ENCODE measurements at places on chromosomes 16 and 17. TPM values are rescaled to one million over a fixed set of nuclear protein-coding genes. Genes with fewer than 3 reads are reported as not detected.
A peak's percentile ranks its signal among the peaks of the same experiment; 100 is the strongest.

EEF2K gene
- 21.2 TPM for total RNA-seq

GRCh38 chr17:2563543-2563942 is 29.9 kb upstream of the PAFAH1B1 start:
- peaks cover 3% of the 10 kb centered on the region for H3K36me3 ChIP-seq
- no peaks in the 10 kb centered on the region for H3K27me3 ChIP-seq
- no peak overlapping the region for H3K4me3 ChIP-seq
- no peak for DNase-seq
- peaks cover 7% of the 10 kb centered on the region for H3K4me1 ChIP-seq
- H3K27ac ChIP-seq, result no peak overlapping the region

DNA sequence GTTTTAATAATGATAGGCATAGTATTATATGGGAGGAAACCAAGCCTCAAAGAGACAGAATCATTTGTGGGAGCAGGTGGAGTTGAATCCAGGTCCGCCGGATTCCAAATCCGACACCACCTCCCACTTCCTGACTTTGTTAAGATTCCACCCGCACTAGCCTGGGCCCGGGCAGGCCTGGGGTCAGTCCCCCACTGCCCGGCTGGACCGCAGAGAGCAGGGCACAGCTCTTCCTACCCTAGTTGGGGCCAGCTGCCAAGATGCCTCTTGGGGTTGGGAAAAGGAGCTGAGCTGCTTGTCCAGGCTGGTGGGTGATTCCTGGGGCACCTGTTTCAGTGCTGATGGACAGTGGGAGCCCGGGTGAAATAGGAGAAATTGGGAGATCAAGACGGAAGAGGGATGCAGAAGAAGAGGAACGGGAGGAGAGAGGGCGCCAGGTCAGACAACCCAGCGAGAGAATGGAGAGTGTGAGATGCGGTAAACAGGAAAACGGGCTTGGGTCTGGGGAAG is 53.9 kb downstream of the OR1D5 start:
- DNase-seq, result no peak
- no peaks in the 10 kb centered on the region for H3K4me1 ChIP-seq
- no peak overlapping the region for H3K4me3 ChIP-seq
- no peaks in the 10 kb centered on the region for H3K36me3 ChIP-seq
- H3K27me3 ChIP-seq, result peaks cover 2% of the 10 kb centered on the region

KRT16 gene
- not detected for total RNA-seq

GRCh38 chr17:10091046-10091445 is 107.4 kb downstream of the GAS7 start:
- H3K4me1 ChIP-seq, result peaks cover 16% of the 10 kb centered on the region
- H3K27ac ChIP-seq, result no peak overlapping the region
- H3K36me3 ChIP-seq, result peaks cover 5% of the 10 kb centered on the region
- H3K4me3 ChIP-seq, result no peak overlapping the region
- no peaks in the 10 kb centered on the region for H3K27me3 ChIP-seq

DNA sequence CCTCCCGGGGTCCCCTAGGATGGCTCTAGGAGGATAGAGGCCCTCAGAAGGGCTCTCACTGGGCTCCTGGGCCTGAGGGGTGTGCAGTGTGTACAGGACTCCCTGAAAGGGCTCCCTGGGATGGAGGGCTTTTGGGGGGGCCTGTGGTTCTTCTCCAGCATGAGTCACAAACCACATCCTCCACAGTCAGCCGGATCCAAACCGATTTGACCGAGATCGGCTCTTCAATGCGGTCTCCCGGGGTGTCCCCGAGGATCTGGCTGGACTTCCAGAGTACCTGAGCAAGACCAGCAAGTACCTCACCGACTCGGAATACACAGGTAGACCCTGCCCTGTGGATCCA is 4.5 kb downstream of the TRPV2 start:
- H3K4me1 ChIP-seq, result peaks cover 24% of the 10 kb centered on the region
- no peak for DNase-seq
- H3K36me3 ChIP-seq, result no peaks in the 10 kb centered on the region
- H3K27me3 ChIP-seq, result no peaks in the 10 kb centered on the region

- no peak overlapping the region for H3K27ac ChIP-seq
- peaks cover 7% of the 10 kb centered on the region for H3K4me1 ChIP-seq
- peak overlapping the region; percentile 34 for H3K4me3 ChIP-seq
- H3K27me3 ChIP-seq, result peaks cover 59% of the 10 kb centered on the region
These were observed 146.2 kb downstream of the ENGASE start for GRCh38 chr17:79220713-79221291.

GRCh38 chr16:22098405-22099255 is 6.3 kb downstream of the VWA3A start:
- H3K27ac ChIP-seq, result no peak overlapping the region
- no peak overlapping the region for H3K4me3 ChIP-seq
- DNase-seq, result no peak
- no peaks in the 10 kb centered on the region for H3K4me1 ChIP-seq
- peaks cover 16% of the 10 kb centered on the region for H3K27me3 ChIP-seq

DNA sequence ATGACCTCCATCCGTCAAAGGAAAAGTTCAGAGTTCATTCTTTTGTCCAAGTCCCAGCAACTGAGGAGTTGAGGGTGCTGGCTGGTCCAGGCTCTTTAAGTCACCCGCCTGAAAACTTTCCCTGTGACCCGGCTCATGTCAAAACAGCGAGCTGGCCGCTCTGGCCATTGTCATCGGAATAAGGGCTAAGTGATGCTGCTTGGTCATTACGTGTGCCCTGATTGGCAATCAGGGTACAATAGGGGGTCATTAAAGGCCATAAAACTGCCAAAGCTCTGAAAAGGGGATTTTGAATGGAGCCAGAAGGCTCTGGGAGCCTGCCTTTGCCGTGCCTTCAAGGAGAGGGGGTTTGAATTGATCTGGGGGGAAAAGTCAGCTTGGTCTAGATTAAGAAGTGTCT is 88.5 kb upstream of the IRX3 start:
- peaks cover 8% of the 10 kb centered on the region for H3K36me3 ChIP-seq
- peak overlapping the region; percentile 56 for H3K4me3 ChIP-seq
- H3K27ac ChIP-seq, result no peak overlapping the region

DNA sequence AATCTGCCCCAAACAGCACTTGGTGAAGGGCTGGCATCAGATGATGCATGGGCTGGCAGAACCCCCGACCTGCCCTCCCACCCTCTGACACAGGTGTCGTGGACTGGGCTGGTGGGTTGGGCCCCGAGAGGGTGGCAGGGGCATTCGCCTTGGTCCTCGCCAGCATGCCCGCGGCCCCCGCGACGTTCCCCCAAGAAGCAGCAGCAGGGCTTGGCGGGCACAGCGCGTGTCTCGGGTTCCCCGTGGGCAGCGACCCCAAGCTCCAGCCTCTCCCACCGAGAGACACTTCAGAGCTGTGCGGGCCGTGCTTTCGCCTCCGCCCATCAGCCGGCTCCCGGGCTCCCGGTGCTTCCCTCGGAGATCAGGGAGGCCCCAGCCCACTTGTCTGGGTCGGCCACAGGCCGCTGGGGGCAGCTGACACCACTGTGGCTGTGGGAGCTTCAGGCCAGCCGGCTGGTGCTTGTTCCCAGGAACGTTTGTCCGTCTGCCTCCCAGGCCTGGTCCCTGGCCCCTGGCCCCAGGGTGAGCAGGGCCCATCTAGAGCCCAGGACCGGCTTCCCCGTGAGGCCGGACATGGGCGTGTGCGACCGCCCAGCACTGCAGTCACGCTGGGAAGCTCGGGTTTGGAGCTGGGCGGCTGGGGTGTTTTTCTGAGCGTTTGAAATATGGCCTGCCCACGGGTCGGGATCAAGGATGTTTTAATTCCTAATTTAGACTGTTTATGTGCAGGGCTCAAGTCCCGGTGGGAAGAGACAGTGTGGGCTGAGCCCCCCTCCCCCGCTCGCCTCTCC is 16.6 kb downstream of the CACNA1H start:
- H3K27me3 ChIP-seq, result no peaks in the 10 kb centered on the region
- no peaks in the 10 kb centered on the region for H3K36me3 ChIP-seq
- H3K27ac ChIP-seq, result no peak overlapping the region
- DNase-seq, result no peak

- DNase-seq, result no peak
- H3K27me3 ChIP-seq, result no peaks in the 10 kb centered on the region
- no peaks in the 10 kb centered on the region for H3K36me3 ChIP-seq
These were observed 1.4 kb downstream of the GOT2 start for GRCh38 chr16:58732545-58733247.

GRCh38 chr16:85715169-85716021 is 26.6 kb upstream of the GINS2 start:
- H3K27ac ChIP-seq, result peak overlapping the region; percentile 86
- peaks cover 13% of the 10 kb centered on the region for H3K27me3 ChIP-seq
- DNase-seq, result no peak
- H3K4me1 ChIP-seq, result peaks cover 44% of the 10 kb centered on the region

DNA sequence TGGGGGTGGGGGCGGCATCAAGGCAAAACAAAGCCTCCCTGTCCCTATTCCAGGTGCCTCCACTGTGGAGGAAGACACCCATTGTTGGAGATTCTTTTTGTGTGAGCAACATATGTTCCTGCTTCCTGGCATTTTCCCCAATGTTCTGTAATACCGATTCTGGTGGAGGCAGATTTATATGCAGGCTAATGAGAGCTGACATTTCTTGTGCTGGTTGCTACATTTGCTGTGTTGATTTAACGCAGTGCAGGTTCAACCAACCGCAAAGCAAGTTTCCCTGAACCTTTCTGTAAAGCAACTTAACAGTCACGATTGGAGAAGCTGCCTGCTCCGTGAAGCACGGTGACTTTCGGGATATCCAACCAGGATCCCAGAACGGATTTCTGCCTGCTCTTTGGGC is 260.5 kb downstream of the CBLN1 start:
- H3K27ac ChIP-seq, result no peak overlapping the region
- DNase-seq, result no peak
- no peak overlapping the region for H3K4me3 ChIP-seq
- peaks cover 48% of the 10 kb centered on the region for H3K27me3 ChIP-seq
- H3K36me3 ChIP-seq, result no peaks in the 10 kb centered on the region

EFCAB5 gene
- 0.30 TPM for total RNA-seq

DNA sequence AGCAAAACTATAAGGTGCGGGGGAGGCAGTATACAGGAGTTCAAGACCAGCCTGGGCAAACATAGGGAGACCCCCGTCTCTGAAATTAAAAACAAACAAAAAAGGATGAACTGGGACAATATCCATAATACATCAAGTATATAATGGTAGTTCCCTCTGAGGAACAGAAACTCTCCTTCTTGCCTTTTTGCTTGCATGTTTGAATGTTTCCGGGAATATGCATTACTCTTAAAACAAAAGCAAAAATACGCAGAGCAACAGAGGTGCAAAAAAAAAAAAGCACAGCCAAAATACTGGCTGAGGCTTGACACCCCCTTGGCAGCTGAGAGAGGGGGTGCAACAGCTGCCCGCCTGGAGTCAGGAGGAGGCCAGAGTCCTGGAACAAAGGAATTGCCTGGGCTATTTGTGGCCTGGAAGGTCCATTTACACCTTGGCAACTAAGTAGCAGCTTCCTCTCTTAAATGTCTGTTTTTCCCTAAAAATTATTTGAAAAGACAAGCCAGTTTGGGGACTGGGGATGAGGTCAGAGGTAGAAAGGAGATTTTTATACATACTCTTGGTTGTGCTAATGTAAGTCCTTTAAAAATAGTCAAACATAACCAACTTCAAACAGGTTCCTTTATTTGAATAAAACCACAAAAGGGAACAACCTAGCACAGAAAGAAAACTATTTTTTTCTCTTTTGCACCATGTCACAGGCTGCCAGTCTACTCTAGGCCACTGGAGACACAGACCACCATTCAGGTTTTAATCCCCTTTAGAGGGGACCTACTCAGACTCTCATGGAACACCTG is 19.5 kb downstream of the USP7 start:
- H3K4me3 ChIP-seq, result no peak overlapping the region
- DNase-seq, result no peak
- peaks cover 78% of the 10 kb centered on the region for H3K4me1 ChIP-seq
- no peaks in the 10 kb centered on the region for H3K27me3 ChIP-seq
- H3K36me3 ChIP-seq, result no peaks in the 10 kb centered on the region

GRCh38 chr17:17205368-17206123 is 587 bp downstream of the PLD6 start:
- DNase-seq, result no peak
- no peak overlapping the region for H3K4me3 ChIP-seq
- H3K36me3 ChIP-seq, result no peaks in the 10 kb centered on the region
- H3K27me3 ChIP-seq, result no peaks in the 10 kb centered on the region
- H3K27ac ChIP-seq, result no peak overlapping the region
- peaks cover 18% of the 10 kb centered on the region for H3K4me1 ChIP-seq

SLFN13 gene
- total RNA-seq, result 10.0 TPM

DNA sequence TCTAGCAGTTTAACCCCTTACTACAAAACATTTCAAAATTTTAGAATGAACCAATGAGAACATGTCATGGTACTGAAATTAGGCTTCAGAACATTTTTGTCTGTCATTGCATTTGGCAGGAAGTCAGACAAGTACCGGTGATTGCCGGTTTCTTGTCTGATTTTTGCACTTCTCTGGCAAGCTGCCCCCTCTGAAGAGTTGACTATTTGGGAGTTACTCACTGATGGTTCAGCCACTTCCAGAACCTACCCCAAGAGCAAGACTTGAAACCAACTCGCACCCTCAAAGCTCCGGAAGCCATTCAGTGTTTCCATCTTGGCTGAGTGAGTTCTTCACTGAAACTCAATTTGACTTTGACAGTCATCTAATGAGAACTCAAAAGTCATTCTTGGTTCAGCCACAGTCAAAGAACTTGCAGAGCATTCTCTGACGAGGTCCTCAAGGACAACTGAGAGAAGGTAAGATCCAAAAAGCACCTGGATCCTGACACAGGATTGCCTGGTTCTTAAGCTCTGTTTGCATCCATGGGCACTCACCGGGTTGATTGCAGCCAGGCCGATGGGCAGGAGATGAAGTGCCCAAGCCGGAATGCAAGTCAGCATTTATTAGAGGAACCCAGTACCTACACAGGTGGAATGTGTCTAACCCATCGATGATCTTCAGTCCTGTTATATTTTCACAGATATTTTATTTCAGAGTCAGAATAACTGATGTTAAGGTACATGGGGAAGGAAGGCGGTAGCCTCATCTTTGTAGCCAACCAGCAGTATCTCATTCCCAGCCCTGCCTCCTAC is 93.6 kb downstream of the USP22 start:
- no peak overlapping the region for H3K27ac ChIP-seq
- H3K36me3 ChIP-seq, result peaks cover 13% of the 10 kb centered on the region
- no peaks in the 10 kb centered on the region for H3K27me3 ChIP-seq
- no peak overlapping the region for H3K4me3 ChIP-seq
- no peak for DNase-seq

WNK4 gene
- 0.73 TPM for total RNA-seq

CTRL gene
- total RNA-seq, result 2.5 TPM

DNA sequence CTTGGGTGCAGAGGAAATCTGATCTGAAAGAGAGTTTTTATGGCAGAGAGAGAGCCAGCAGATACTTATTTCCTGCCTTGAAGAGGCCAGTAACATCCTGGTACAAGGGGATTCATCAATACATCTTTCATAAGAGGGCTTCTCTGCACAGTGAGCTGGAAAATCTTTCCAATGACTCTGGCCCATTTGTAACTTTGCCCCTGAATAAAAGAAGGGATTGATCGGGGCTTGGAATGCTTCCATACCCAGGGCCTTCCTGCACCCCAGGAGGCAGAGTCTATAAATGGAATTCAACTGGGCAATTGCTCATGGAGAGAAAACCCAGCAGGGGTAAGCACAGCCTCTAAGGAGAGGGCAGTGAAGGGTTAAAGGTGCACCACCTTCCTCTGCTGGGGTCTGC is 163.3 kb downstream of the XYLT1 start:
- peaks cover 71% of the 10 kb centered on the region for H3K4me1 ChIP-seq
- no peak for DNase-seq
- H3K4me3 ChIP-seq, result peak overlapping the region; percentile 4
- H3K36me3 ChIP-seq, result no peaks in the 10 kb centered on the region

CDH8 gene
- total RNA-seq, result 7.1 TPM

FADS6 gene
- not detected for total RNA-seq

- H3K4me3 ChIP-seq, result peak overlapping the region; percentile 49
- H3K27me3 ChIP-seq, result no peaks in the 10 kb centered on the region
- peaks cover 3% of the 10 kb centered on the region for H3K36me3 ChIP-seq
- DNase-seq, result no peak
These were observed 6.8 kb downstream of the ERAL1 start for GRCh38 chr17:28861393-28862203.

Measured in neural crest cell (in vitro differentiated cells).